ENCODE measurements at places on chromosomes 1 and 21.

DNA sequence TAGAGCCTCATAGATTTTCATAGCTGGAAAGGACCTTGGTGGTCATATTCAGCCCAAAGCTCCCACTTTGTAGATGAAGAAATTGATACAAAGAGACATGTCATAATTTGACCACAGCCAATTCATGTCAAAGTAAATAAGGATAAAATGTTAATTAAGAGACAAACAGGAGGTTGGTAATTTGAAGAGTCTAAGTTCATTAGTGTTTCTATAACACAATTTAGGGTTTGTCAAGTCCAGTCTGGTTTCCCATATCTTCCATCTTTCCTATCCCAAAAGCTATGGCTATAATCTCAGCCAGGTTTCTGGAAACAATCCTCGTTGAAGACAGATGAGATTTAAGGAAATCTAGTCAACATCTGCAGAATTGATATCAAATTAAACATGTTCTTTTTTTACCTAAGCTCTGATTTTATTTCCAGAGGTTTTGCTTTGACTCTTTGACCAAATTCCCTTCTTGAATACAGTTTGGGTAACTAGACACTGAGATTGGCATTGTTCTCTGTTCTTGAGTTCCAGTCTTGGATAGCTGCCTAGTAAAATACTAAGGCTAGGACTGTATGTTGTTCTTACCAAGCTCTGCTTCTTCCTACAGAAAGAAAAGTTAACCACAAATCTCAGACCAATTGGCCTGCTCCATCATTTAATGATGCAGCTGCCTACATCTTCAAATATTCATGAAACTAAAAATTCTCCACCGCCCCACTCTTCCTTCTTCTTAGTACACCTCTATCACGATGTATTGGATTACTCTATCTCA lies 62.0 kb downstream of the SLC44A5 start:
- DNase-seq, result no peak

DNA sequence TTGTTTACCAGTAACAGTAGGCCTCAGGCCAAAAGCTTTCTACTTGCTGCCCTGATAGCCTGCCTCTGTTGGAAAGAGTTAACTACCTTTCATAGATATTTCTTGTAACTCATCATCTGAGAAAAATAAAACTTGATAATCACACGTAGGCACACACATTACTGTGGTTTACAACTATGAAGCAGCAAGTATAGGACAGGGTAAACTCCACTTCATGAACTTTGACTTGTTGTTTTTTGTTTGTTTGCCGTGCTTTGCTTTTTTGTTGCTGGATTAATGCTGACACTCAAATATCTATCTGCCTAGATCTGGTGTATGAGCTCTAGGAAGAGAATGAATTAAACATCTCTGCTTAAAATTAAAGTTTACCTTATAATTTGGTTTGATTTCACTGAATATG lies 924.7 kb upstream of the ADGRL2 start:
- DNase-seq, result no peak

- DNase-seq, result no peak
These were observed 15.1 kb downstream of the THBS3 start for GRCh38 chr1:155192346-155193274.

- no peak for DNase-seq
These were observed 36.0 kb upstream of the IL19 start for GRCh38 chr1:206734499-206735142.

DNA sequence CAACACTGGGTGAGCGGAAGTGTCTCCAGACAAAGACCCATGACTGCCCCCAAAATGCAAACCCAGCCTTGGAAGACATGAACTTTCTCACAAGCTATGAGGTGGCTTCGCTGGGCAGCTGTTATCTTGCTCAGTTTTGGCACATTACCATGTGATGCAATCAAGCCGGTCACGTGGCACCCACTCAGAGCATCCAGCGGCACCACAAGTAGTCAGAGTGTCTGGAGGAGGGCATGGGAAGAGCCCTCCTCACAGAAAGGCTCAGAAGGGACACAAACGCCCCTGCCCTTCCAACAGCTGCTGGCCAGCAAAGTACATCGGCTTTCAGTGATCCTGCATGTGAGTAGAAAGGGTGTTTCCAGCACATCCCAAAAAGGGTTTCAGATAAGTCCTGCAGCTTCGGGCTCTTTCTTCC lies 145.5 kb upstream of the IRF2BP2 start:
- peak; percentile 39 for DNase-seq

GRCh38 chr1:79852004-79852403 lies 845.5 kb upstream of the ADGRL4 start:
- DNase-seq, result no peak

- DNase-seq, result no peak
These were observed 19.8 kb downstream of the IQGAP3 start for GRCh38 chr1:156552518-156552917.

- no peak for DNase-seq
These were observed 34.4 kb upstream of the ID3 start for GRCh38 chr1:23593556-23594148.

GRCh38 chr1:60087681-60088080 lies 14.1 kb upstream of the C1orf87 start:
- DNase-seq, result no peak

DNA sequence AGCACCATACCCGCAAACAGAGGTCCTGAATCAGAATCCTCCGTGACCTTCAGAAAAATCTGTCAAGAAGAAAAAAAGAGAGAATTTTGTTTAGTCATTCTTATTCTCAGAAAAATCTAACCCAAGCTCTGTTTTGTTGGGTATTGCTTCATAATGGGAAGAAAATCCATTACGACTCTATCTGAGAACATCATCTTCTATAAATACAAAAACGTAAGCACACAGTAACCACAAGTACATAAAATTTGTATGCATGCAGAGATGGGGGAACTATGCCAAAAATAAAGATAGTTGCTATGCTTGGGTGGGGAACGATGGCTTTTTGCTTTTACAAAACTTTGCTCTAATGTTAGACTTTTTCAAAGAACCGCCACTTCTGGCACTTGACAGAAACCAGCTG lies 84.2 kb downstream of the ABCA4 start:
- no peak for DNase-seq

GRCh38 chr21:14585122-14585521 lies 39.0 kb upstream of the SAMSN1 start:
- DNase-seq, result no peak

Data from RKO (cell line).